Stimulated activated CD8-positive, alpha-beta memory T cell treated with anti-CD3 and anti-CD28 coated beads, Interleukin-4, amount 100 ng/mL, for 4 hours (primary cell): ENCODE measurements at places on chromosomes 2 and 18.

DNA sequence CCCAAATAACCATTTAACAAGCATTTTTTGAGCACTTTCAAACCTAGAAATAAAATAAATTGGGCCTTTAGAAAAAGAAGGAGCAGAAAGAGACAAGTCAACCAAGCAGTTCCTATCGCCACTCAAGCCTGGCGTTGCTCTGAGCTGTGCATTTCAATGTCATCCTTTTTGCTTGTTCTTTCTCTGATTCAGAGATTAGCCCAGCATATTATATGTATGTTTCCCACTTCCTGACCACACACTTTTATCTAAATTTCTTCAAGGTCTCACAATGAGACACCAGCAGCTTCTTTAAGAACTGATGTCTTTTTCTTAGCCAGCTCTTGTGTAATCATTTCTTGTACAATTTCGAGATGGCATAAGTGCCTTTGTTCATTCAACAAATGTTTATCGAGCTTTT is 344.5 kb upstream of the ID2 start:
- no peak for DNase-seq

GRCh38 chr2:1730015-1730927 is 14.0 kb downstream of the PXDN start:
- DNase-seq: no peak

- DNase-seq: no peak
Measured at GRCh38 chr18:44671914-44672313, 8.8 kb upstream of the SETBP1 start.

GRCh38 chr18:8780227-8780626 is 74.9 kb downstream of the MTCL1 start:
- no peak for DNase-seq
